ENCODE measurements at places on chromosomes 12 and 14. TPM values are rescaled to one million over a fixed set of nuclear protein-coding genes. Genes with fewer than 3 reads are reported as not detected.

The APOLD1 gene
- total RNA-seq: 2.5 TPM

The ASB2 gene
- 1.5 TPM for total RNA-seq

The ETV6 gene
- total RNA-seq: 13.2 TPM

The EXOC3L4 gene
- total RNA-seq: not detected

The TSPAN9 gene
- total RNA-seq: 0.65 TPM

The ESPL1 gene
- 0.27 TPM for total RNA-seq

The MANSC1 gene
- 0.36 TPM for total RNA-seq

The ACACB gene
- total RNA-seq: 43.3 TPM

The DDN gene
- 0.18 TPM for total RNA-seq

GRCh38 chr12:28415755-28416154, 225.5 kb downstream of the CCDC91 start:
- DNase-seq: no peak

DNA sequence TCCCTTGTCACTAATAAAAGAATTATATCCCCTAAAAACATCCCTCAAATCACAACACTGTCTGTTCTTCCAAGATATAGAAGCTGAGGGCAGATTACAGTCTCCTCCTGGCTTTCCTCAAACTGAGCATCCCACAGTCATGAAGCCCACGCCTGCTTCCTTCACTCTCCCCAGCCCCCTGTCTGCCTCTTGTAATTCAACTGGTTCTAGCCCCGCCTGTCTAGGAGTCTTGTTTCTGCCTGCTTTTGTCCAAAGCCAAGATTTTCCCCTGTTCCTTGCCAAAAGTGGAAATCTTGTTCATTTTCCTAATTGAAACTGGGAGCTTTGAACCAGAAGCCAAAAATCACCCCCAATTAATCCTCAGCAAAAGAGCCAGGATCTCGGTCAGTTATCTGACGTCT, 35.9 kb upstream of the PWP1 start:
- DNase-seq: no peak

GRCh38 chr12:68189821-68190242, 30.3 kb upstream of the IFNG start:
- peak; percentile 10 for DNase-seq

DNA sequence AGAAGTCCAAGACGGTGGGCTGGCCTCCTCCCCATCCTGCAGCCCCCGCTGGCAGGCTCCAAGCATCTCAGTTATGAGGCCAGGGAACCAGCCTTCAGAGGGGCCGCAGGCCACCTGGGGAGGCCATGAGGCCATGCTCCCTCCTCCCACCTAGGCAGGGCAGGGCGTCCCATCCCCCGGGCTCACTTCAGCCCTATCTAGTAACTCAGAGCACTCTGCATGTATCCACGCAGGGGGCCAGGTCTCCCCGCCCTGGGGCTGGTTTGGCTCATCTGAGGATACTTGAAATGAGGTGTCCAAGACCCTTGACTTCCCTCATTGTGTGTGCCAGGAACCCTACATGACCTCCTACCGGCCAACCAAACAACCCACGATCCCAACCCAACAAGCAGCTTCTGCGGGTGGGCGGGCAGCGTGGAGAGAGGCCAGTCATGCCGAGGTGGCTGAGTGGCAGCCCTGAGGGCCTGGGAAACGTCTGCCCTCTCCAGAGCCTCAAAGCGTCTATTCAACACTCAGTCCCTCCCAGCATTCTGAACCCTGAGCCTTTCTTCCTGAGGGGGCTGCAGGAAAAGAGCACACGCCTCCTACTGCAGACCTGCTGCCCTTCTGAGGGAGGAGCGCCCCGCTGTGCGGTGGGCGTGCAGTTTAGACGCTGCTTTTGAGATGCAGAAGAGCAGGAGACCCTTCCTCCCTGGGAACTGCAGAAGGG, 16.8 kb downstream of the ISCA2 start:
- DNase-seq: no peak

DNA sequence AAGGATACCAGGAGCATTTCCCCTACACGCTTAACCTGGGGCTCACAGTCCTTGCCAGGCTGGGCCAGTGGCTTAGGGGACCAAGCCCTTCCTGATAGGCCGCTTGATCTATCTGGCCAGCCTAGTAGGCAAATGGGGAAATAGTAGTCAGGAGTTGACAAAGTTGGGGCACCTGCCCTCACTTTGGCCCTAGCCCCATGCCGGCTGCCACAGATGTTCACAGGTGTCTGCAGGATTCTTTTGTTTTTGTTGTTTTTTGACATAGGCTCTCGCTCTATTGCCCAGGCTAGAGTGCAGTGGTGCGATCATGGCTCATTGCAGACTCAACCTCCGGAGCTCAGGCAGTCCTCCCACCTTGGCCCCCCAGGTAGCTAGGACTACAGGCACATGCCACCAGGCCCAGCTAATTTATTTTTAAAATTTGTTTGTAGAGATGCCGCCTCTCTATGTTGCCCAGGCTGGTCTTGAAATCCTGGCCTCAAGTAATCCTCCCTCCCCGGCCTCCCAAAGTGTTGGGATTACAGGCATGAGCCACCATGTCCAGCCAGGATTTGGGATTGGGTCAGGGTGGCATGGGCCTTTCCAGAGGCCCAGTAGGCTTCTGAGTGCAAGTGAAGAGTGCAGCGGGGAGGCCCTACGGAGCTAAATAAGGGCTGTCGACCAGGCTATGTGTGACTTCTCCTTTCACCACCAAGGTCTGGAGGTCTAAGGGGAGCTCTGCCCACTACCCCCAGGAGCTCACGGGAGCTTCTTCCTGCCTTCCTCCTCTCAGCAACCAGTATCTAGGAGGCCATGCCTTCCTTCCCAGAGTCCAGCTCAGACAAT, 15.5 kb upstream of the HDAC7 start:
- DNase-seq: no peak

DNA sequence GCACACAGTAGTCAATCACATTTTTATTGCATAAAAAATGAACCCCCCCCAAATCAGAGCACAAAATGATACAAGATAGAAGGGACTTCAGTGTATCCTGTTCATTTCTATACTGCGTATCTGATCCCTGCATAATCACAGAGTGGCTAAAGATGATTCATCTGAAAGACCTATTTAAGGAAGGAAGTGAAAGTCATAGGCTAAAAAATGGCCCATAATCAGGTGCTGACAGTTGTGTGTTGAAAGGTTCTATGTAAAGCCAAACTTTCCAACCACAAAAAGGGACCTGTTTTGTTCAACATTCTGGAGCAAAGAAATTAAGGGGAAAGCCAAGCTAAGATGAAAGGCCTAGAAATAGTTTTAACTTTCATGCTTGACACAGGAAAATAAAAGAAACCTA, 147.8 kb upstream of the ATP2B1 start:
- no peak for DNase-seq

- DNase-seq: no peak
These were observed 602 bp downstream of the PMEL start for GRCh38 chr12:55965240-55965639.

- DNase-seq: peak; percentile 41
These were observed 32.9 kb downstream of the ZFYVE21 start for GRCh38 chr14:103748534-103748857.

DNA sequence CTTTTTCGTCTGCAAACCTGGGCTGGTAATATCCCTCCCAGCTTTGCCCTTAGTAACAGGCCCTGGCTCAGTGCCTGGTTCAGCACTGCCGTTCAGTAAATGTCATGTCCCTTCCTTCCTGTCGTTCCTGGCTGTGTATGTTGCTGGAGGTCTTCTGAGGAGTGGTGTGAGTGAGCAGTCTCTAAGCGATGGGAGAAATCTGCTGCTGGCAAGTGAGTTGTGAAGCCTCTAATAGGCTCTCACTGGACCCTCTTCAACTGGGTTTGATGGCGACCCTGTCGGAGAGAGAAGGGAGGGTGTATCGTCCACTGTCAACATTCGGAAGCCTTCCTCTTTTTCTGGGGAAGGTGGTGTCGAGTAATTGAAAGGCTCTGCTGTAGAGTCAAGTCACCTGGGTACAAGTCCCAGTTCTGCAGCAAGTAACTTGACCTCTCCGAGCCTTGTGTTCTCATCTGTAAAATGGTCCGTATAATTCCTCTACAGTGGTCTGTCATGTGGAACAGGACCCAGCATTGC, 62.8 kb downstream of the HRK start:
- peak; percentile 32 for DNase-seq

- no peak for DNase-seq
These were observed 13.4 kb downstream of the AGAP2 start for GRCh38 chr12:57724936-57725740.

Data from naive thymus-derived CD8-positive, alpha-beta T cell (primary cell).